ENCODE measurements at places on chromosomes 13 and 19.

DNA sequence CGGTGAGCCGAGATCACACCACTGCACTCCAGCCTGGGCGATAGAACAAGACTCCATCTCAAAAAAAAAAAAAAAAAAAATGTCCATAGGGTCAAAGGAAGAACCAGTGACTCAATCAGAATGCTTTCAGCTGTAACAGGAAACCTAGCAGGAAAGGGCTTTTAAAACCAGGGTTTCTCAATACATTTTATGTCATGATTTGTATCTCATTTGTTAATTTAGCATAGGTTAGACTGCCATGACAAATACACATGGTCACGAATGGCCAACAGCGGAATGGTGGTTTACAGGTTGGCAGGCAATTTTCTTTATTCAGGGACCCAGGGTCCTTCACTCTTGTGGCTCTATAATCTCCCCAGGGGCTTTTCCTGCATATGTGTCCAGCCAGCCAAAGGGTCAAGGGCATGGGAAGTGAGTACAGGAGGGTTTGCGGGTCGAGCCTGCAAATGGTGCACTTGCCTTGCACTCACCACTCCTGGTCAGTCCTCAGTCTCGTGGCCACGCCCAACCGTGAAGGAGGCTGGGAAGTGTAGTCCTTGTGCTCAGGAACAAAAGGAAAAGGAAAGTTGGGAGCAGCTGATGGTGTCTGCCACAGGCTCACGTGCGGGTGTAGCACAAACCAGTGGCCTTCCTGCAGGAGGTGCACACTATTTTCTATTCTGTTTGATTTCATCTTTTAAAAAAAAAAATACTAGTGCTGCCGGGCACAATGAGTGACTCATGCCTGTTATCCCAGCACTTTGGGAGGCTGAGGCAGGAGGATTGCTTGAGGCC is 14.8 kb downstream of the DHX34 start:
- no peak for DNase-seq

GRCh38 chr13:40217675-40218074 is 448.8 kb downstream of the FOXO1 start:
- no peak for DNase-seq

- no peak for DNase-seq
These were observed 309.1 kb downstream of the KLF12 start for GRCh38 chr13:73825143-73825542.

- DNase-seq: no peak
These were observed 4.6 kb upstream of the PNMA8A start for GRCh38 chr19:46475986-46476385.

DNA sequence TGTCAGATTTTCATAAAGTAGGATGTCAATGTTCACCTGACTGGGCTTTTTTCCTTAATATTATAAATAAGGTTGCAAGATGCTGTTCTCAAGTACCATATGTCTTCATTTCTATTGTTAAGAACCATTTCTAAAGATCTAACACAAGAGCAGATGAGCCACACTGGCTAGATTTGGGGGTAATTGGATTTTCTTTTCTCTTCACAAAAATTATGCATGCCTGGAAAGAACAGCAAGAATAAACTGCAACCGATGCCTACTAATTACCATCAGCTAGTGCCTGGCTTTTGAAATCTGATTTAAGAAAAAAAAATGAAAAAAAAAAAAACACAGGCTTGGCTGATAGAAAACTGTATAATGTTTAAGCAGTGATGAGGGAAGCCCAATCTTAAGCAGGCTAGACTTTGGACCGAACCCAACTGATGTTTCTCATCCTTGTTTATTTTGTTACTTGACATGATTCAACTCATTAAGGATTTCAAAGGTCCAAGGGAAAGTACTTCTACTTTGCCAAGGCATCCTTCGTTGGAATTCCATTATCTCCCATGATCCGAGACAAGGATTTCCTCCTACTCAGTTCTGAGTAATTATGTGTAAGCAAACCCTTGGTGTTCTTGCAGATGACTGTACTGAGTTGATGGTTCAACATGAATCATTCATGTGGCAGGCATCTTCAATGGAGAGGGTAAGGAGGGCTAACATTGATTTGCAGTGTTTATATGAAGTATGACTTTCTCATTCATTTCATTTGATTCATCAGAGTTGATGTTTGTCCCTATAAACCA is 300.5 kb downstream of the SPRY2 start:
- DNase-seq: no peak

- no peak for DNase-seq
These were observed 31.2 kb upstream of the ZNF331 start for GRCh38 chr19:53506728-53507127.

DNA sequence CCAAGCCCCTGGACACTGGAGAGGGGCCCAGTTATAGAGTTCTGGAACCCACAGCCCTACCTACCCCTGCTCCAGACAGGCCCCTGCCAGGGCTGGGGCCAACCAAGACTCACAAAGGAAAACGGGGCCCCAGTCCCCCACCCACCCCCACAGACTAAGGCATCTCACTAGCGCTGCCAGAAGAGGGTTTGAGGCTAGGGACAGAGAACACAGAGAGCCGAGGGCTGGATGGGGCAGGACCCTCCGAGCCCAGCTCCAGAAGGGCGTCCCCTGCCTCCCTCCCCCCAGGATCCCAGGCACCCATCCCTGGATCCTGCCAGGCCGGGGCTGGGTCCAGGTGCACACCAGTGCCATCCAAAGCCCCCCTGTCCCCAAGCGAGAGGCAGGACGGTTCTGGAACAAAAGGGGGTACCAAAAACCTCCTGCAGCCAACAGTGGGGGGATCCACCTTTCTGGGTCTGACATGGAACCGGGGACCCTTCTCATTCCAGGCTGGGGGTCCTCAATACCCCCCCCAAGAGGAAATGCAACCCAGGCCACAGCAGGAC is 4.4 kb upstream of the REXO1 start:
- no peak for DNase-seq

DNA sequence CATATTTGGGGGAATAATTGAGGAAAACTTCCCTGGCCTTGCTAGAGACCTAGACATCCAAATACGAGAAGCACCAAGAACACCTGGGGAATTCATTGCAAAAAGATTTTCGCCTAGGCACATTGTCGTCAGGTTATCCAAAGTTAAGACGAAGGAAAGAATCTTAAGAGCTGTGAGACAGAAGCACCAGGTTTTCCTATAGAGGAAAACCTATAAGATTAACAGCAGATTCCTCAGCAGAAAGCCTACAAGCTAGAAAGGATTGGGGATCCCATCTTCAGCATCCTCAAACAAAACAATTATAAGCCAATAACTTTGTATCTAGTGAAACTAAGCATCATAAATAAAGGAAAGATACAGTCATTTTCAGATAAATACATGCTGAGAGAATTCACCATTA is 114.9 kb downstream of the PIBF1 start:
- no peak for DNase-seq

- DNase-seq: no peak
These were observed 16.0 kb upstream of the ZNF792 start for GRCh38 chr19:34979819-34980640.

DNA sequence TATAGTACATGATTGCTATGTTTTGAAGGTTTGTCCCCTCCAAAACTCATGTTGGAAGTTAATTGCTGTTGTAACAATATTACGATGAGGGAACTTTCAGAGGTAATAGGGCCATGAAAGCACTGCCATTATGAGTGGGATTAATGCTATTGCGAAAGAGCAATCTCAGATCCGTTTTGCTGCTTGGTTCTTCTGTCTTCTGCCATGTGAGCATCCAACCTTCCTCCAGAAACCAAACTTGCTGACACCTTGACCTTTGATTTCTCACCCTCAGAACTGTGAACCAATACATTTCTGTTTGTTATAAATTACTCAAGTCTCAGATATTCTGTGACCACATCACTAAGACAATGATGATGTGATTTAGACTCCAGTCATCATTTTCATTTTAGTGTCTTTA is 2590.9 kb downstream of the PCDH9 start:
- no peak for DNase-seq

- DNase-seq: peak; percentile 90
These were observed 7.7 kb downstream of the ARHGAP45 start for GRCh38 chr19:1074544-1075283.

DNA sequence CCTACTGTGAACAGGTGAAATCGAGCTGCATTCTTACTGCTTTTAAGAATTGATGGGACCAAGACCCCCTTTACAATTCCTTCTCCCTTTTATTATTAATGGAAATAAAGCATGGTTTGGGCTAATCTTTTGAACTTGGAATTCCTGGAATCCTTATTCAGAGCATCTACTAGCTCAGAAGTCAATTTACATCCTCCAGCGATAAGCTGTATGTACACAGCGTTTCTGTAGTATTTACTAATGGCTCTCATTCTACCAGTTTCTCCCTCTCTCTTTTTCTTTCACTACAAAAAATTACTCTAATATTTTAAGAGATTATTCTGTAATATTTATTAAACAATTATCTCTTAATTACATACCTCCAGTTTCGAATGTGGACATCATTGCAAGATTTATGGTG is 31.5 kb downstream of the FREM2 start:
- DNase-seq: no peak

- DNase-seq: no peak
These were observed 122.2 kb downstream of the KDM4B start for GRCh38 chr19:5091018-5091683.

GRCh38 chr13:80931118-80931517 is 590.2 kb upstream of the SPRY2 start:
- DNase-seq: no peak

DNA sequence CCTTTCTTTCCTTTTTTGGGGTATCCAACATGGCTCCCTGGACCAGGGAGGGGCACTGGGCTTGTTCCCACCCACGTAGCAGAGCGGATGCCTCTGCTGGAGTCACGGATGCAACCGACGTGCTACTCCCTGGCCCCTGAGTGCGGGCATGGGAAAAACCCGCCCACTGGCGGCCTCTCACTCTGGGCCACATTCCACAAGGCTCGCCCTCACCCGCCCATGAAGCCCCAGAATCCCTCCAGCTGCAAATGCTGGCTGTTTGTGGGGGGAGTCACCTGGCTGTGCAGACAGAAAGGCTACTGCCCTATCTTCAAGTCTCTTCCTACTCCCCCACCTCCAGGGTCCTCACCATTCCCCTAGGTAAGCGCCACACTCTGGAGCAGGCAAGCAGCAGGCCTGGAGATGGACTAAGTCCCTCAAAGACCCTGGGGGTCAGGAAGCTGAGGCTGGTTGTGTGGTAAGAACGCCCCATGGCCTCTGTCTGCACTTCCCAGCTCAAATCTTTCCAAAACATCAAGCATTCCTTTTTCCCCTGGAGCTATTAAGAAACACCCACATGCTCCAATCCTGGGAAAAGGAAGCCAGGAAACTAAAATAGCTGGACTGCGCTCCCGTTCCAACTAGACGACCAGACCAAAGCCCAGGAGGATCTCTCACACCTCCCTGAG is 17.9 kb upstream of the EPHX3 start:
- no peak for DNase-seq

DNA sequence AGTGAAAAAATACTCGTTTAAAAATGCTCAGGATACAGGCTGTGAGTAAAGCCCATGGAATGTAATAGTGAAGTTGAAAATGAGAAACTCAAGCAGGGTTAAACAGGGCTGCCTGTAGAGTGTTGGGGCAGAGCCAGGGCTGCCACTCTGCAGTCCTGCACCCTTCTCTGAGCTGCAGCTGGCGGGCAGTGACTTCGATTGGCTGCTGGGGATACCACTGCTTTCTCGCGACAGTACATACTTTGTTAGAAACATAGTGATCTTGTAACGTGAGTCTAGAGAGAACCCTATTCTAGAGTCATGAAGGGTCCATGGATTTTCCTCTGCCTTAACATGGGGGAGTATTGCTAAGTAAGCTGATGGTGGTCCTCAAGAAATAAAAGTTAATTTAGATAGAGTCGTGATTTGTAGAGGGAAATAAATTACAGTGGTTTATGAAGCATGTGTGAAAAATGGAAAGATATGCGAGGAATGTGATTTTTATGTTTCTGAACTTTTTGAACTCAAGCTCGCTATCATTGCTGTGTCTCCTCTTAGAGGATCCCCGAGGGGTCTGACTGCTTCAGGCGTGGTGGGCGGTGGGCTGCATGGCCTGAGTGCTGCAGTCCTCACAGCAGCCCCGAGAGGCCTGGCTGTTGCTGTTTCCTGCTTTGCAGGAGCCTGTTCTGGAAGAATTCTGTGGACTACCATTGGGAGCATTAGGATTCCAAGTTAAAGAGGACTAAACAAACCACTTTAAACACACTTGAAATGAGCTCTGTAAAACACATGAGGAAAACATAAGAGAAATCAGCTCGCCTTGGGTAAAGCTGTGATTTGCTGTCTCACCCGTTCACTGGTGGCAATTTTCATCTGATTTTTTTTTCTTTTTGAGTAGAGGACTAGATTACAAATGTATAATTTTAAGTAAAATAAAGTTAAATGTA is 95.7 kb downstream of the ARHGEF7 start:
- no peak for DNase-seq

DNA sequence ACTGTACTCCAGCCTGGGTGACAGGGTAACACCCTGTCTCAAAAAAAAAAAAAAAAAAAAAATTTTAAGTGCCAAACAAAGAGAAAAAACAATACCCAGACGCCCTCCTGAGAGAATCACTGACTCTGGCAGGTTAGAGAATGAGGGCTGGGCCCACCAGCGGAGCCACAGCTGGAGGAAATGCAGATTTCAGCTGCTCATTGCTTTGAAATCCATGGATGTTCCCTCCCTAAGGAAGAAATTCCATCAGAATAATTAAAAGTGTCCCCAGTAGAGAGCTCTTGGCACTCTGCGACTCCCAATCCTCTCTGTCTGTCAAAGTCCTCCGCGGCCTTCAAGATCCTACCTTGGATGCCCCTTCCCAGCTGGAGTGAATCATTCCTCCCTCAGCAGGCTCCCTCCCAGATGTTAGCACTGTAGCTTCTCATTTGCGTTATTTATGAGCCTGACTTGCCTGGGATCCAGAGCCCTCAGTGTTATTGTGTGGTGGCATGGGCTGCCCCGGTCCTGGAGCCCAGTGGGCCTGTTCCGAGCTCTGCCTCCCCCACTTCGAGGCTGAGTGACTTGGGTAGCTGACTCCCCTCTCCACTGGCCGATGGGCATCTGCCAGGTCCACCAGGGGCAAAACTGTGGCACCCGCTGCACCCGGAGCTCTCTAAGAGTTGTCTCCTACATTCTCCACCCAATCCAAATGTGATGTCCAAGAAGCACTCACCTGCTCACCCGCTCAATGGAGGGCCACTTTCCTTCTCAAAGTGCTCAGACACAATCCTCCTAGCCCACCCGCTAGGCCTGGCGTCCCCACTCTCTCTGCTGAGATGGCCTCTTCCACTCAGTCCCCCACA is 47.0 kb downstream of the SERP2 start:
- DNase-seq: no peak

- DNase-seq: peak; percentile 93
These were observed 30.4 kb upstream of the CYP4F8 start for GRCh38 chr19:15584541-15585115.
